Endothelial cell (in vitro differentiated cells): ENCODE measurements at places on chromosomes 12 and 14. TPM values are rescaled to one million over a fixed set of nuclear protein-coding genes. Genes with fewer than 3 reads are reported as not detected.
A peak's percentile ranks its signal among the peaks of the same experiment; 100 is the strongest.

CACNA1C gene
- 11.1 TPM for total RNA-seq

SCAF11 gene
- 103 TPM for total RNA-seq

FAM186B gene
- total RNA-seq = 1.9 TPM

GALNT8 gene
- 31.6 TPM for total RNA-seq

MANSC1 gene
- 21.7 TPM for total RNA-seq

DLGAP5 gene
- 12.8 TPM for total RNA-seq

DNA sequence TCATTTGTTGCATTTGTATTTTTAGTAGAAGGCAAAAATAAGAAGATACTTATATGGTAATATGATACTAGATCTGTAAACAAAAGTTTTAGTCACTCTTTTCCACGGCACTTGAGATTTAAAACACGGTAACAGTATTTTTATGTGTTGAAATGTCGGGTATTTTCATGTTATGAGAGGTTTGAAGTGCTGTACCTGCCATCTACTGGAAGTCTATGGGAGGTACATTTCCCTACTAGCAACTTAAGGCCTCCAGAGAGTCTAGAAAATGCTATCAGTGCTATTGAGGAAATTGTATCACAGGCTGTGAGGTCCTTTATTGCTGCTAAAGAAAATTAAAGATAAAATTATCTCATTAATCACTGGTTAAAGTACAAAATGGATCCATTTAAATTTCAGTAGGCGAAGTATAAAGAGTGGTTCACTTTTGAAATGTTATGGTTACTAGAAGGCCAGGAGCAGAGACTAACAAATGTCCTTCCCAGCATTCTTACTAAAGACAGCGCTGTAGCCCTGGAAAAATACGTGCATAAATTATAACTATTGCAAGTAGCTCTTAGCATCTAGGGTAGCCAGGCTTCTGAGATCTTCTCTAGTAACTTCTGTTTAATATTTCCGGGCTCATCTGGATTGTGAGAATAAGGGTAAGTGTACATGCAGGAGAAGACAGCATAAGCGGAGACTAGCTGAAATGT is 77.6 kb upstream of the PRKD1 start:
- no peak overlapping the region for H3K4me3 ChIP-seq
- DNase-seq = peak; percentile 9
- no peaks in the 10 kb centered on the region for H3K27me3 ChIP-seq
- no peak overlapping the region for H3K27ac ChIP-seq
- H3K36me3 ChIP-seq = no peaks in the 10 kb centered on the region
- no peaks in the 10 kb centered on the region for H3K4me1 ChIP-seq

GRCh38 chr14:89902881-89903280 is 51.6 kb downstream of the EFCAB11 start:
- no peak overlapping the region for H3K4me3 ChIP-seq
- no peak for DNase-seq
- H3K27me3 ChIP-seq = no peaks in the 10 kb centered on the region
- no peaks in the 10 kb centered on the region for H3K36me3 ChIP-seq

DNA sequence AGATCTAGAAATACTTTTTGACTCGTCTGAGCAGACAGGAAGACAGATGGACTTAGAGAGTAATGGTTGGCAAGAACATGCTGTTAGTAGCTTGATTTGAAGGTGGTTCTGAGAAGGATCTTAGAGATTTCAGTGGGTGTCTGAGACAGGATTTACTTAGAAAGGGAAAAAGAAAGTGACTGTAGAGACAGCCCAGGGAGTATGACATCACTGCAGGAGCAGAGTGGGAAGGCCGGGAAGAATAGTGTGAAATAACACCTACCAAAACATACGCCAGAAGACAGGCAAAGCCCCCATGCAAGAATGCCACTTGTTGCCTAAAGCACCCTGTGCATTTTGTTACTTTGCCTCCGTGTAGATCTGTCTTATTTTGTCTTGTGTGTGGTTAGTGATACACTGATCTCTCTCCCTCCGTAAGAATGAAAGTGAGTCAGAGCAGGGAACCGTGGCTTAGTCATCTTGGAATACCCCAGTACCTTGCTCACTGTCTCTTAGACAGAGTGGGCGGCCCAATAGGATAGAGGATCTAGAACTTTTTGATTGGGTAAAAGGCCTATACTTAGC is 161.3 kb upstream of the IFNG-AS1 start:
- H3K36me3 ChIP-seq = no peaks in the 10 kb centered on the region
- H3K27me3 ChIP-seq = no peaks in the 10 kb centered on the region
- H3K4me1 ChIP-seq = no peaks in the 10 kb centered on the region
- no peak overlapping the region for H3K27ac ChIP-seq
- H3K4me3 ChIP-seq = no peak overlapping the region

GRCh38 chr12:26290565-26290964 is 95.2 kb downstream of the SSPN start:
- peaks cover 5% of the 10 kb centered on the region for H3K4me1 ChIP-seq
- DNase-seq = no peak
- no peak overlapping the region for H3K27ac ChIP-seq
- no peaks in the 10 kb centered on the region for H3K36me3 ChIP-seq
- no peaks in the 10 kb centered on the region for H3K27me3 ChIP-seq

GRCh38 chr12:729221-729620 is 23.2 kb upstream of the WNK1 start:
- DNase-seq = no peak
- H3K4me3 ChIP-seq = no peak overlapping the region
- peaks cover 1% of the 10 kb centered on the region for H3K27me3 ChIP-seq
- no peaks in the 10 kb centered on the region for H3K36me3 ChIP-seq
- no peaks in the 10 kb centered on the region for H3K4me1 ChIP-seq
- no peak overlapping the region for H3K27ac ChIP-seq

- no peak for DNase-seq
- peaks cover 4% of the 10 kb centered on the region for H3K27me3 ChIP-seq
- H3K4me3 ChIP-seq = no peak overlapping the region
- H3K36me3 ChIP-seq = peaks cover 17% of the 10 kb centered on the region
- peaks cover 4% of the 10 kb centered on the region for H3K4me1 ChIP-seq
Measured at GRCh38 chr14:104998801-104999200, 13.2 kb downstream of the CLBA1 start.

DNA sequence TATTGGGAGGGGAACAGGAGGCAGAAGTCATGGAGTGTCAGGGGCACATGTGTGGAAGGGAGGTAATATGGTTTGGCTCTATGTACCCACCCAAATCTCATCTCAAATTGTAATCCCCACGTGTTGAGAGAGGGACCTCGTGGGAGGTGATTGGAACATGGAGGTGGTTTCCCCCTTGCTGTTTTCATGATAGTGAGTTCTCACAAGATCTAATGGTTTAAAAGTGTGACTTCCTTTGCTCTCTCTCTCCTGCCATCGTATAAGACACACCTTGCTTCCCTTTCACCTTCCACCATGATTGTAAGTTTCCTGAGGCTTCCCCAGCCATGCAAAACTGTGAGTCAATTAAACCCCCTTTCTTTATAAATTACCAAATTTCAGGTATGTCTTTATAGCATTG is 41.6 kb upstream of the CDK17 start:
- H3K27ac ChIP-seq = no peak overlapping the region
- DNase-seq = no peak
- peaks cover 13% of the 10 kb centered on the region for H3K27me3 ChIP-seq
- H3K4me1 ChIP-seq = peaks cover 37% of the 10 kb centered on the region
- no peaks in the 10 kb centered on the region for H3K36me3 ChIP-seq

GRCh38 chr12:69466867-69467266 is 3.3 kb upstream of the FRS2 start:
- no peak for DNase-seq
- H3K4me1 ChIP-seq = peaks cover 7% of the 10 kb centered on the region
- no peak overlapping the region for H3K27ac ChIP-seq
- peaks cover 3% of the 10 kb centered on the region for H3K36me3 ChIP-seq
- no peak overlapping the region for H3K4me3 ChIP-seq

GRCh38 chr14:70619708-70620107 is 19.3 kb upstream of the MED6 start:
- H3K36me3 ChIP-seq = peaks cover 4% of the 10 kb centered on the region
- H3K27me3 ChIP-seq = peaks cover 1% of the 10 kb centered on the region
- H3K4me3 ChIP-seq = no peak overlapping the region
- H3K4me1 ChIP-seq = no peaks in the 10 kb centered on the region
- no peak for DNase-seq

DNA sequence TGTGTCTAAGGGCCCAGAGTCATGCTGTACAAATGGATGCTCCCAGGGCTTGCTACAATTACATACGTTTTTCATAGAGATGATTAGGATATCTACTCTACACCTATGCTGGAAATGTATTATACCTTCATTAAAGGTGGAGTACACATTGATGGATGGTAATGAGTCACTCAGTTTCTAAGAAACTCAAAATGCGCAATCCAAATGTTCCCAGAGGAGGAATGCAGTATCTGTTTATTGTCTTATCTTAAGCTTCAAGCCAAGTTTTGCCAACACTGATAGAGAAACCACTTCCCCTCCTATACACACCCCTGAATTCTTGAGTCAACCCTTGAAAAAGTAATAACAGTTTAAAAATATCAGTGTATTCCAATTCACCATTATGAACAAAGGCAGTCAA is 266.6 kb upstream of the FAR2 start:
- H3K27ac ChIP-seq = no peak overlapping the region
- H3K4me1 ChIP-seq = no peaks in the 10 kb centered on the region
- H3K4me3 ChIP-seq = no peak overlapping the region
- no peaks in the 10 kb centered on the region for H3K27me3 ChIP-seq
- no peaks in the 10 kb centered on the region for H3K36me3 ChIP-seq

- H3K36me3 ChIP-seq = no peaks in the 10 kb centered on the region
- no peaks in the 10 kb centered on the region for H3K4me1 ChIP-seq
- no peak overlapping the region for H3K27ac ChIP-seq
Measured at GRCh38 chr12:116324654-116325335, 47.3 kb upstream of the MED13L start.

DNA sequence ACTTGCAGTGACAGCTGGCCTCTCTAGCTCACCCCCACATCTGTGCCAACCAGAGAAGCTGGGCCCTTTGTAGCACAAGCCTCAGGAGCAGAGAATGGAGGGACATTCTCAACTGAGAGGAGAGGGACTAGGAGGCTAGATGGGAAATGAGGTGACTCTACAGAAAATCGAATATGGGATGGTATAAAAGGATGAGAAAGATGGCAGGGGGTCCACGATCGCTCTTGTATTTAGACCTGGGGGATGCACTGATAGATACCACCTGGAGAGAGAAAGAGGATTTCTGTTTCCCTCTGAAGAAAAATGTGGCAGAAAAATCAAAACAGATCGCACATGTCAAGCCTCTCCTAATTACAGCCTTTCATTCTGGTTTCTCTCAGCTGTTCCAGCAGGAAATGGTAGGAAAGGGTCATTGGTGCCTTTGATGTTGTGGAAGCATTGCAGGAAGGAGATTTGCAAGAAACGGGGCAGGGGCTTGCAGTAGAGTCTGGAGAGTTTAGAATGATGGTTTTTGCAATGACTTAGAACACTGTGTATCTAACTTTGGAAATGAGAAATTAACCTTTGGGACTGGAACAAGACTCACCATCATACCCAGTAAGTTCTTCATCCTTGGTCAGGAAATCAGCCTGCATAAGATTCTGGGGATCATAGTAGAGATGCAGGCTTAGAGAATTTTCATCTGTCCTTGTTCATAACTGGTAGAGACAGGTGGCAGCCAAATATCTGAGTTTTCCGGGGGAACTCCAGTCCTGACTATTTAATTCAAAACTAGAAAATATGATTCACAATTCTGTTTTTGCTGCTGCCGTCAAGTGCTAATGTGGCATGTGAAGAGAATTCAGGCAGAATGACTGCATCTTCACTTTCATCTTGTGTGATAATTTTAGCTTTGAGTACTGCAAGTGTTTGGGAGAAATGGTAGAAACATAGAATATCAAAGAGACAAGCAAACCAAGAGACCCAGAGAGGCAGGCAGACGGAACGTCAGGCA is 98.8 kb downstream of the DAD1 start:
- H3K27ac ChIP-seq = peak overlapping the region; percentile 43
- peaks cover 80% of the 10 kb centered on the region for H3K4me1 ChIP-seq
- peak overlapping the region; percentile 0 for H3K4me3 ChIP-seq
- H3K36me3 ChIP-seq = no peaks in the 10 kb centered on the region

DNA sequence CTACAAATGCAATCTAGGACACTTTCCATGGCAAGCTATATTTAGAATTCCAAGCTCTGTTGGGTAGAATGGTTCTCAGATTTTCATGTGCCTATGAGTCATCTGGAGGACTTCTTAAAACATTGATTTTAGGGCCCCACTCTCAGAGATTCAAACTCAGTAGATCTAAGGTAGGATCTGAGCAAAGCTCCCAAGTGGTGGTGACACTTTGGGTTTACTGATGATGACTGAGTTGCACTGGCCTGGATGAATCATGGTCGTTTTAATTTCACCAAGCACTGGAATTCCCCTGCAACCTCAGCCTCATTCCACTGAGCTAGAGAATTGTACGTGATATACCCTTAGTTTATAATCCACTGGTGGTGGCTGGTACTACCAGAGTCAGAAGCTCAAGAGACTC is 86.5 kb downstream of the PPM1H start:
- peaks cover under 1% of the 10 kb centered on the region for H3K27me3 ChIP-seq
- no peak overlapping the region for H3K4me3 ChIP-seq
- DNase-seq = no peak
- peaks cover 64% of the 10 kb centered on the region for H3K4me1 ChIP-seq

GRCh38 chr14:66377574-66377973 is 108.6 kb upstream of the CCDC196 start:
- no peaks in the 10 kb centered on the region for H3K36me3 ChIP-seq
- no peak for DNase-seq
- peaks cover 2% of the 10 kb centered on the region for H3K27me3 ChIP-seq
- no peak overlapping the region for H3K27ac ChIP-seq
- H3K4me3 ChIP-seq = no peak overlapping the region
- H3K4me1 ChIP-seq = no peaks in the 10 kb centered on the region
